Tibial nerve (tissue), 4 donors: ENCODE measurements at places on chromosomes 7 and 10. TPM values are rescaled to one million over a fixed set of nuclear protein-coding genes. Genes with fewer than 3 reads are reported as not detected.

Gene LRMDA
- 17.2 TPM for total RNA-seq

Gene UCN3
- total RNA-seq = not detected

Gene KCNMA1
- total RNA-seq = 11.3 TPM

Gene SLC13A4
- total RNA-seq = not detected

Gene ANKRD61
- not detected for total RNA-seq

Gene ELMO1
- 265 TPM for total RNA-seq

Gene PON1
- total RNA-seq = not detected

Gene EBLN1
- not detected for total RNA-seq

Gene FGFR2
- 9.0 TPM for total RNA-seq

Gene NYAP1
- 8.8 TPM for total RNA-seq

Gene AKR1E2
- 18.9 TPM for total RNA-seq

Gene FAM204A
- 38.4 TPM for total RNA-seq

- no peak overlapping the region for H3K27ac ChIP-seq
- no peaks in the 10 kb centered on the region for H3K4me1 ChIP-seq
- no peaks in the 10 kb centered on the region for H3K36me3 ChIP-seq
- H3K4me3 ChIP-seq = no peak overlapping the region
Measured at GRCh38 chr7:96303105-96303685, 18.7 kb downstream of the SLC25A13 start.

- H3K4me3 ChIP-seq = no peak overlapping the region
- no peak overlapping the region for H3K27ac ChIP-seq
- H3K4me1 ChIP-seq = no peaks in the 10 kb centered on the region
Measured at GRCh38 chr10:131810805-131811629, 89.8 kb upstream of the PPP2R2D start.

DNA sequence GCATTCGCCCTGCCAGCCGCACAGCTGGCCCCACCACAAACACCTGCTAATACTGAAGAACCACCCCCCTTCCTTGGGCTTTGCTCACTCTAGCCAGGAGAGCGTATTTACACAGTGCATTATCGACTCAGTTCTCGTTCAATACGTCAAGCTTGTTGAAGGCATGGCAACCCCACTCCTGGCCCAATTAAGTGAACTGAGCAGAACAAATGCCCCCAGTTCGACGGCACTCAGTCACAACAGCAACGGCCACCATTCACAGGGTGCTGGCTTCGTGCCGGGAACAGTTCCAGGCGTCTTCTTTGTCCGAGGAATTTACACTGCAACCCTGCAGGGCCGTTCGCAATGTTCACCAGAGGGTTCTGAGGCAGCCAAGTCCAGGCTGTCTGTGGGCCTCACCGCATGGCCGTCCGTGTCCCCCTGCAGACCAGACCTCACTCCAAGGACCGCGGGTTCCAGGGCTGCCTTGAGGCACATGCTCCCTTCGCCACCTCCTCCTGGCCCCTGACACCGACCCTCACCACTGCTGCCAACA is 175.3 kb downstream of the DIP2C start:
- no peak for DNase-seq
- no peaks in the 10 kb centered on the region for H3K27me3 ChIP-seq
- peak overlapping the region; percentile 67 for H3K27ac ChIP-seq
- H3K4me1 ChIP-seq = peaks cover 5% of the 10 kb centered on the region
- peaks cover under 1% of the 10 kb centered on the region for H3K36me3 ChIP-seq

DNA sequence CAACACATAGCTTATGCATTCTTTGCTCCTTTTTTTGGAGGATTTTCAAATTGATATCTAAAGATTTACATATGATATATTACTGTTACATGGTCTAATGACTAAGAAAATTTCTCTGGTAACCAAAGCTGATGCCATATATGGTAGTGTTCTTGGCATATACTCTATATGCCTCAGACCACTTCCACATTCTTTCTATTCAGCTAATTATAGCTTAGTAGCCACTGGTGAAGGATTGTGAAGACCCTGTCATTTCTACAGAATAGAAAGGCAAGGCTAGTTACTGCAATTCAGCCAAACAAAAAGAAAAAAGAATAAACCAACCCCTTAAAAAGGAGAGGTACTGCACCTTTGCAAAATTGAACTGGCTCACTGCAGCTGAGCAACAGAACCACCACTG is 3.7 kb downstream of the PURB start:
- no peak overlapping the region for H3K4me3 ChIP-seq
- H3K4me1 ChIP-seq = peaks cover 58% of the 10 kb centered on the region
- DNase-seq = no peak

GRCh38 chr7:33882040-33882837 is 23.1 kb upstream of the BMPER start:
- H3K36me3 ChIP-seq = no peaks in the 10 kb centered on the region
- no peak overlapping the region for H3K4me3 ChIP-seq
- no peak for DNase-seq
- no peaks in the 10 kb centered on the region for H3K4me1 ChIP-seq
- H3K27ac ChIP-seq = no peak overlapping the region
- no peaks in the 10 kb centered on the region for H3K27me3 ChIP-seq

DNA sequence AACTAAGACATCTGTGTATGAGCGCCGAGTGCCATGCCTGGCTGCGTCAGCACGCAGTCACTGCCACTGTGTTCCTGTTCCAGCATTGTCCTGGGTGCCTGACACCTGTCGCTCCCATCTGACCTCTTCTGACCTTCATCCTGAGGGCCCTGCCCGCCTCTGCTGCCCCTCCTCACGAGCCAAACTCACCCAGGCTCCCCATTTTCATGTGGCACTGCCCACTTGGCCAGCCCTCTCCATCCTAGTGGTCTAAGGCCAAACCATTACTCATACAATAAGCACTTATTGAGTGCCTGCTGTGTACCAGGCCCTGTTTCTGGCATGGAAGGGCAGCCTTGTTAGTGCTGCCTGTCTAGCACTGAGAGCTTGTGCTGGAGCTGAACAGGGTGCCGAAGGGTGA is 77.2 kb upstream of the PCBD1 start:
- no peak for DNase-seq
- H3K27me3 ChIP-seq = no peaks in the 10 kb centered on the region
- no peak overlapping the region for H3K4me3 ChIP-seq
- H3K4me1 ChIP-seq = no peaks in the 10 kb centered on the region
- no peak overlapping the region for H3K27ac ChIP-seq

DNA sequence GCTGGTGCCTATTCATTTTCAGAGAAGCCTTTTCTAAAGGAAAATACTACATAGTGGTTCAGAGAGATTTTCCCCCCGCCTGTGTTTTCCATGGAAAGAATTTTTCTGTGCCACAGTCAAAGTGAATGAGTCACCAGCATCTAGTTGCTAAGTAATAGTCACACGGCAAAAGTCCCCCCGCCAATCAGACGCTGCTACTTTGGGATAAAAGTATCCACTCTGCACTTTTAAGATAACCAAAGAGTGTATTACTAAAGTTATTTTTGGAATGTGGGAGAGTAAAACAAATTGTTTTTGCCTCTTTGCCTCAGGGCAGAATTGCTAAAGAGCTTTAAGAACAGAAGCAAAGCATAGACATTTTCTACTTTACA is 23.5 kb downstream of the ABLIM1 start:
- peak; percentile 45 for DNase-seq
- H3K4me1 ChIP-seq = no peaks in the 10 kb centered on the region
- H3K27ac ChIP-seq = peak overlapping the region; percentile 77
- no peaks in the 10 kb centered on the region for H3K27me3 ChIP-seq

DNA sequence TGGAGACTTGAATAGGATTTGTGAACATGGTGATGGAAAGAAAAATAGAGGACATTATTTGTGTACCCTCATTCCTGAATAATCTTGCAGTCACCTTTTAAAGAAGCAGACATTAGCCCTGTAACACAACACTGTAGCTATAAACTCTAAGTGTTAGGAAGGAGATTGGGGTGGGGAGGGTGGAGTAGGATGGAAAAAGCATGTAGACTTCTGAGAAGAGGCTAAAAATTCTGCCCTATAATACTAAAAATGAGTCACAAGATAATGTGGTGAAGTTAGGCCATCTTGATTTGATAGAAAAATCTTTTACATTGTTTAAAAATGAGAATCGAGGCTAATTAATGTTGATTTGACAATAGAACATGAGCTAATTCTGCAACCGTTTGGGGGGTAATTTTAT is 128.8 kb downstream of the LCOR start:
- H3K4me3 ChIP-seq = no peak overlapping the region
- no peak overlapping the region for H3K27ac ChIP-seq
- no peaks in the 10 kb centered on the region for H3K4me1 ChIP-seq
- H3K27me3 ChIP-seq = no peaks in the 10 kb centered on the region
- H3K36me3 ChIP-seq = peaks cover 7% of the 10 kb centered on the region

- no peak overlapping the region for H3K4me3 ChIP-seq
- H3K4me1 ChIP-seq = no peaks in the 10 kb centered on the region
- no peaks in the 10 kb centered on the region for H3K27me3 ChIP-seq
- H3K27ac ChIP-seq = no peak overlapping the region
Measured at GRCh38 chr7:157401567-157402387, 65.0 kb downstream of the DNAJB6 start.

GRCh38 chr10:21494191-21495001 is 31.1 kb downstream of the SKIDA1 start:
- H3K4me1 ChIP-seq = peaks cover 14% of the 10 kb centered on the region
- peak overlapping the region; percentile 72 for H3K4me3 ChIP-seq
- H3K27ac ChIP-seq = peak overlapping the region; percentile 89
- no peaks in the 10 kb centered on the region for H3K27me3 ChIP-seq
- DNase-seq = no peak
- H3K36me3 ChIP-seq = no peaks in the 10 kb centered on the region

GRCh38 chr10:102652170-102652916 is 8.1 kb downstream of the TRIM8 start:
- no peaks in the 10 kb centered on the region for H3K4me1 ChIP-seq
- DNase-seq = no peak
- H3K4me3 ChIP-seq = no peak overlapping the region
- H3K27ac ChIP-seq = peak overlapping the region; percentile 99

DNA sequence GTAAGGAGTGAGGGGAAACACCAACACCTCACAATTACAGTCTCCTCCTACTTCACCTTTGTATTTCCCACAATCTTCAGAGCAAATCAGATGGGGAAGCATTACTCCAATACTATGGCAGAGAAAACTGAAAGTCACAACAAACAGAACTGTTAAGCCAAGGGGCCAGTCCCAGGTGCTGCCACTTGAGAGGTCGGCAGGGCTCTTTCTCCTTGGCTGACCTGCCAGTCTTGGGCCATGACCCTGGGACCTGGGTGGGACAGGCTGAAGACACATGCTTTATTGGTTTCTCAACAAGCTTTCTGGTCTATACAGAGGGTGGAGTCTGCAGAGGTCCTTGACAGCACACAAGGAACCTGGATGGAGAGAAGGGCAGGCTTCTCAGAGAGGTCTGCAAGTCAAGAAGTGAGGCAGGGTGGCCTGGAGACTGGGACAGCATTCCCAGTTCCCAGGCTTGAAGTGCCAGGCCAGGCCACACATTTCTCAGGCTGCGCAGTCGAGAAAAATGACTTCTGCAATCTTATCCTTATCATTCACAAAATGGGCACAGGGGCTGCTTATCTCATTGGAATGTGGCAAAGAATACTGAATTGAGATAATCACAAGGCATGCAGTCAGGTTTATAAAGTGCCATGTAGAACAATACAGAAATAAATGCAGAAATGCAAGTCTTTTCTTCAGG is 301.0 kb downstream of the CXCL12 start:
- no peaks in the 10 kb centered on the region for H3K27me3 ChIP-seq
- DNase-seq = no peak
- no peaks in the 10 kb centered on the region for H3K4me1 ChIP-seq
- H3K36me3 ChIP-seq = no peaks in the 10 kb centered on the region

GRCh38 chr7:45183711-45184210 is 26.2 kb downstream of the RAMP3 start:
- no peak overlapping the region for H3K27ac ChIP-seq
- no peaks in the 10 kb centered on the region for H3K27me3 ChIP-seq
- DNase-seq = no peak
- no peaks in the 10 kb centered on the region for H3K4me1 ChIP-seq
- no peaks in the 10 kb centered on the region for H3K36me3 ChIP-seq
- H3K4me3 ChIP-seq = no peak overlapping the region

- no peaks in the 10 kb centered on the region for H3K4me1 ChIP-seq
- H3K27me3 ChIP-seq = peaks cover 17% of the 10 kb centered on the region
- H3K4me3 ChIP-seq = no peak overlapping the region
- no peak overlapping the region for H3K27ac ChIP-seq
- no peak for DNase-seq
Measured at GRCh38 chr7:76191783-76192240, 9.9 kb upstream of the SRRM3 start.

DNA sequence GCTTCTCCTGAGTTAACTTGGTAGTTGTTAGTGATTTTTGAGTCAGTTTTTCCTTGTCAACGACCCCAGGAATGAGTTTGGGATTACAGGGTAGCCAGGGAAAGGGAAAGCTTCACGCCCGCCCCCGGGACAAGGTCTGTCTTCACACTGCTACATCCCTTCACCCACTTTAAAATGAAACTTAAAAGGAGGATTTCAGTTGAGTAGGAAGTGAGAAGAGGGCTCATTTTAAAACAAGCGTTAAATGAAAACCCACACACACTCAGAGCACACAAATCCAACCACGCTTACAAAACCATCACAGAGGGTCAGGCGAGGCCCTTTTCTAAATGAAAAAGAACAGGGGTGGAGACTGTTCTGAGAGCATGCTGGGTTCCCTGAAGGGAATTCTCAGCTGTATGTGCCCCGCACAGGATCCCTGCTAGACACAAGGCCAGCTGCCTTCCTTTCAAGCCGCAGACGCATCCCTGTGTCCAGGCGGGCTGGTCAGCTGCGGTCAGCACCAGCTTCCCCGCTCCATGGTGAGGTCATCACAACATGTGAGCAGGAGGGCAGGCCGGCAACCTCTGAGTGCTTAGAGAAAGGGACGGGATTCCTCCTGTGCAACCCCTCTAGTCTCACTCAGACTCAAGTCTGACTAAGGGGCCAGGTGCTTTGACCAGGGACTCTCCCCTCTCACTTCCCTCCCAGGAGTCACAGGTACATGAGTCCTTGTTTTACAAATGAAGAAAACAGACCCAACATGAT is 111.8 kb downstream of the EGFR start:
- H3K27me3 ChIP-seq = no peaks in the 10 kb centered on the region
- peak overlapping the region; percentile 85 for H3K27ac ChIP-seq
- no peaks in the 10 kb centered on the region for H3K36me3 ChIP-seq
- H3K4me3 ChIP-seq = no peak overlapping the region
- DNase-seq = peak; percentile 64

DNA sequence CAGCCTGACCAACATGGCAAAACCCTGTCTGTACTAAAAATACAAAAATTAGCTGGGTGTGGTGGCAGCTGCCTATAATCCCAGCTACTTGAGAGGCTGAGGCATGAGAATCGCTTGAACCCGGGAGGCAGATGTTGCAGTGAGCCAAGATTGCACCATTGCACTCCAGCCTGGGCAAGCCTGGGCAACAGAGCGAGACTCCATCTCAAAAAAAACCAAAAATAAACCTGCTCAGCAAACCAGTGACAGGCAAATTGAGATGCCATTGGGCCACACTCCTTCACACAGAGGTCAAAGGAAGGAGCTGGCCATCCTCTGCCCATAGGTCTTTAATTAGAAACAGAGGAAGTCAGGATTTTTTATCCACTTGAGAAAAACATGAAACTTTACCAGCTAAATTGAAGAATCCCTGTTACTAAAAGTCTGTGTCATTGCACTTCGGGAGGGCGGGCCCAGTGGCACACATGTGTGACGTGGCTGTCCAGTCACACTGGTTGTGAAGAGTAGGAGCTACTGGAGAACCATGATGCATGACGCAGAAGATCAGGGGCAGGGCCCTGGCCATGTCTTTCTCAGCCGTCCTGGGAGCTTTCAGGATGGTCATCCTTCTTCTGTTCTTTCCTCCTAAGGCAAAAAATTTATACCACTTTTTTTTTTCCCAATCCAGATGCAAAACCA is 118.3 kb upstream of the ZNF438 start:
- no peak overlapping the region for H3K4me3 ChIP-seq
- H3K36me3 ChIP-seq = no peaks in the 10 kb centered on the region
- H3K4me1 ChIP-seq = peaks cover 10% of the 10 kb centered on the region
- no peak overlapping the region for H3K27ac ChIP-seq

GRCh38 chr10:24272374-24272773 is 63.4 kb downstream of the KIAA1217 start:
- no peaks in the 10 kb centered on the region for H3K27me3 ChIP-seq
- H3K36me3 ChIP-seq = no peaks in the 10 kb centered on the region
- no peak overlapping the region for H3K27ac ChIP-seq
- H3K4me3 ChIP-seq = no peak overlapping the region
- H3K4me1 ChIP-seq = no peaks in the 10 kb centered on the region
